ENCODE measurements at places on chromosomes 3 and 15.

DNA sequence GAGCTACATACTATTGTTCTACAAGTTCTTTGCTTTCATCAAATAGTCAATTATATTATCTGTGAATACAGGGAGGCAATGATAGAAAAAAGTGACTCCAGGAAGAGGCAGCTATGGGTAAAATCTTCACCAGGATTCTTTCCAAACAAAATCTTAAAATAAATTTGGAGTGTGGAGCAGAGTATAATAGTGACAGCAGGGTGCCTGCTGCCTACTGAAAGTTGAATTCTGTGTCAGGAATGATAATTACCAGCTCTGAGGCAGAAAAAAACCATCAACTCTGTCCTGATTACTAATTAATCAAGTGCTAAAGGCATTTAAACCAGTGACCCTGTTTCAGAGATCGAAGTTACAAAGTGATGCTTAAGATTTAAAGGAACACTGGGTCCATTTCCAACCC, 148.0 kb downstream of the DIPK2A start:
- DNase-seq: no peak

- no peak for DNase-seq
Measured at GRCh38 chr3:19487386-19487785, 339.1 kb downstream of the KCNH8 start.

GRCh38 chr3:54034971-54035370, 87.4 kb upstream of the CACNA2D3 start:
- no peak for DNase-seq

DNA sequence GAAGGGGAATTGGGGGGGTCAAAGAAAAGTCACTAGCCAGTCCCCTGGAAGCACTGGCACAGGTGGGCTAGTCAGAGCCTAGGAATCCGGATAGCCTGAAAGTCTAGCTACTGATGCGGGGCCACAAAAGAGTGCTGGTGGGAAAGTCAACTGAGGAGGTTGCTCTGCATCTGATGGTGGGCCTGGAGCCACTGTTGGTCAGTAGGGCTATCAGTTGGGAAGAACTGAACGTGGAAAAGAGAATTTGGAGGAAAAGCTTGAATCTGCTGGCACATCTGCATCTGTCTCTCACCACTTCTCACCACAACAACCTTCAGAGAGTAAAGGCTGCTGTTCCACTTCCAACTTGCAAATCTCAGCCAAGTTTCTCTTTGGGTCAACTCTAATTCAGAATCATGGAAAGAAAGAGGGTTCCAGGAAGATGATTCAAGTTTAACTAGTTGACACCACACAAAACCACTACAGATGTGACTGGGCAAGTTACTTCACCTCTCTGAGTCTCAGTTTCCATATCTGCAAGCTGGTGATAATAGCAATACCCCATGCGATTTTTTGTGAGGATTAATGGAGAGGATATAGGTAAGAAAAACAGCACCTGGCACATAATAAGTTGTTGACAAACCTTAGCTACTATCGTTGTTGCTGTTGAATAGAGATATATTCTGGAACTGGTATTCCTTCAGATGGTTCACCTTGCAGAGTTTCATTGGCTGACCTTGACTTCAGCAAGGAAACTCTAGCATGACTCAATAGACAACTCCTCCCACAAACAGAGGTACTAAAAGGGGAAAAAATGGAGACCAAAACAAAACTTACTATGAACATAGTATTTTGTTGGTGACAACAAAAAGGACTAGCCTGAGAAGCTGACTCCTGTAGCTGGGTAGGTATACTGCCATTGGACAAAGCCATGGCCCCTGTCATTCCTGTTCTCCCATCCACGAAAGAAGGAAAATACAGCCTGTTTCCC, 280.2 kb upstream of the STT3B start:
- DNase-seq: no peak

GRCh38 chr3:22748453-22749045, 454.6 kb upstream of the UBE2E2 start:
- no peak for DNase-seq

DNA sequence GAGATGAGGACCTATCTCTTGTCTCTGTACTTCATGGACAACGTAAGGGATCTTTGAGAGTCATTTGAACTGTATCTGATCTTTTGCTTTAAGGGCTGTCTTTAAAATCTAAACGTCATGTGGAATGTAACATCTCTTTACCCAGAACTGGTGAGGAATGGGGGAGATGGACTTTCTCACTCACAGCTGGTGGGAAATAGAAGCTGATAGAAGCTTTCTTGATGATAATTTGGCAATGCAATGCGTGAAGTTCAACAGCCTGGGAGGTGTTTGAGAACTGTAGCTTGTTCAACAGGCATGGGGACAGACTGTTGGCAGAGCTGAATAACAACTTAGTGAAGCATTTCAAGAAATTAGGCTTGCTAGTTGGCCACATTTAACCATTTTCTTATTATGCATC, 21.5 kb upstream of the RORA start:
- no peak for DNase-seq

- DNase-seq: no peak
Measured at GRCh38 chr15:88628018-88628654, 7.0 kb downstream of the AEN start.

- no peak for DNase-seq
Measured at GRCh38 chr3:168386301-168386700, 290.6 kb upstream of the GOLIM4 start.

DNA sequence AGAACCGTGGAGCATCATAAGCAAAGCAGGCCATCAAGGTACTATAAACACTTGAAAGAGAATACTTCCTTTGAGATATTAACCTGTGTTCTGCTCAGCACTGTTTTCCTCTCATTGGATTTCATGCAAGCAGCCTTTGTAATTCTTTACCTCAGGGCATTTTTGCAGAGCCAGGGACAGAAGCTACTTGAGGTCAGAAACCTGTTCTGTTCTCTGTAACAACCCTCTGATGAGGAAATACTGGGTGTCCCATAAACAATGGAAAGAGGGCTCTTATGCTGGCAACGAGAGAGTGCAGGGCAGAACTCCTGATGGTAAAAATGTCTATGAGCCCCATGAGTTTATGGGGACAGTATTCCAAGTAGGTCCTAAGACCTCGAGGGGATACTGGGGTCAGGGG, 66.0 kb downstream of the DCLK3 start:
- DNase-seq: no peak

DNA sequence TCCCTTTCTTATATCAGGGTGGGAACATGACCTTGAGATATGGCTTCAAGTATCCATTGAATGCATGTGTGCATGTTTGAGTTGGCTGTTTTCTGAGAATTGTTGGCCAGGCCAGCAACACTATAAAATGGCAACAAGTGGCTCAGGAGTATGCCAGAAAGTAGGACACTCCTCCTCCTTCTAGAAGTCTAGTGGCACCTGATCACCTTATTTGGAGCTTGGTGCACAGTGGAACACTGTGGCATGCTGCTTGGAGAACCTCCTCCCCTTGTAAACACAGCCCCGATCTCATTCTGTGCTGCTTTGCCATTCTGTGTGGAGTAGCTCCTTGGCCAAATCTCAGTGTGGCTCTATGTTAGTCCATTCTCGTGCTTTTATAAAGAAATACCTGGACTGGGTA, 114.8 kb upstream of the NDN start:
- no peak for DNase-seq

DNA sequence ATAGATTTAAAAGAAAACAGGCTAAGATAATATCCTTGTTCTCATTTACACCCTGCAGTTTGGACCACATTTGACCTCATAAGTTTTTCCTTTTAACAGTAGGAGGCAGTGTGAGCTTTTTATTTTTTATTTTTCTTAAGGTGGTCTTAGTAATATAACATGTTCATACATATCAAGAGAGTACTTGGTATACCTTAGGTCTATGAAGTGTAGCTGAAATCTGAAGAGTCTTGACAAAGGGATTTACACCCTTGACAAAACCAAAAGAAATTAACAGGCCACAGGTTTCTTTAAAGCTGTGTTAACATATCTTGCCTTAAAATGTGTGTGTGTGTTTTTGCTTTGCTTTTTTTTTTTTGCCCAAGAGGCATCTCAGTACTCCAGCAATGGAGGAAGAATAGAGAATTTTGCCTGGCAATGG, 3.2 kb downstream of the RAP2B start:
- DNase-seq: peak; percentile 63

DNA sequence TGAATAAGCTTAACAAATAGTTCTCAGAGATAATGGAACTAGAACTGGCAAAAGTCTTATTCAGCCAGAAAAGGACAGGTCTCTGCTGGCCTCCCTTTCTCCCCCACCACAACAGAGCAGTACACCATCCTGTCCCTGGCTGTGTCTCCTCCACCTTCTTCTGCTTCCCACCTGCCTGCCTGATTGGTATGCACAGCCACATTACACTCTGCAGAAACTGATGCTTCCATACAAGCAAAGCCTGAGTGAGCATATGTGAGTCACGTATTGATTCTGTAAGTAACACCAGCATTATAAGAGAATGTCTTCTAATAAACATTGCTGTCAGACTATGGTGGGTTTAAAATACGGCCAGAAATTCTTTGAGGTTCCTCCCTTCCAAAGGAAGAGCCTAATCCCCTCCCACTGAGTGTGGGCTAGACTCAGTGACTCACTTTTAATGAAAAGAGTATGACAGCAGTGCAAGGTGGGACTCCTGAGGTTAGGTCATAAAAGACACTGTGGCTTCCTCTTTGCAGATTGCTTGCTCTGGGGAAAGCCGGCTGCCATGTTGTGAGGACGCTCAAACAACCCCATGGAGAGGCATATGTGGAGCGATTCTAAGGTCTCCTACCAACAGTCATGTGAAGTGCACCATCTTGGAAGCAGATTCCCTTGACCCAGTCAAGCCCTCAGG, 44.4 kb downstream of the ANXA2 start:
- no peak for DNase-seq

DNA sequence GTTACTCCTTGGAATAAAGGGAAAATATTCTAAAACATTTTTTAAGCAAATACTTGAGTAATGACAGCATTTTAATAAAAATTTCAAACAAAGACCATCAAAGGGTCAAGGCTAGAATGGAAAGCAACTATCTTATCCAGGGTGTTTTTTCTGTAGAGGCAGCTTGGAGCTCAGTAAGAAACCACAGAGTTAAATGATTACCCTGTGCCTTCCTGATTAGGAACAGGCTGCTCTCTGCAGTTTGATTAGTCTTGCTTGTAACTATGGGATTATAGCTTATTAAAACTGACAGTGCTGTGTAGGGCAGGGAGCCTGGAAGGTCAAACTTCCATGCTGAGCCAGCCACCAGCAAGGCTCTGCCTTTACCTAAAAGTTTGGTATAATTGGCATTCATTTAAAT, 33.1 kb downstream of the QTRT2 start:
- no peak for DNase-seq

- no peak for DNase-seq
Measured at GRCh38 chr3:99532246-99532645, 106.1 kb upstream of the COL8A1 start.
